Smooth muscle cell of the umbilical artery (primary cell): ENCODE measurements at places on chromosomes 12 and 14. TPM values are rescaled to one million over a fixed set of nuclear protein-coding genes. Genes with fewer than 3 reads are reported as not detected.

The MYF6 gene
- not detected in 2 replicates for total RNA-seq

The C12orf54 gene
- total RNA-seq = not detected in 2 replicates

The ACOT4 gene
- 0.46 and 0.59 TPM in 2 replicates for total RNA-seq

The SLC2A14 gene
- 0.09 TPM in 1 of 2 replicates, not detected in the other for total RNA-seq

The TOMM20L gene
- total RNA-seq = not detected in 2 replicates

The TC2N gene
- under 0.01 and 0.18 TPM in 2 replicates for total RNA-seq

The EGLN3 gene
- total RNA-seq = 1.1 and 1.8 TPM in 2 replicates

The TAS2R46 gene
- total RNA-seq = 1.8 and 4.8 TPM in 2 replicates

The JAG2 gene
- total RNA-seq = 1.5 and 2.6 TPM in 2 replicates

The DMAC2L gene
- total RNA-seq = 5.0 and 8.6 TPM in 2 replicates

The ANAPC7 gene
- 38.3 and 94.9 TPM in 2 replicates for total RNA-seq

The PTCSC3 gene
- not detected in 2 replicates for total RNA-seq

The PYGL gene
- 47.5 and 90.8 TPM in 2 replicates for total RNA-seq

The PRKAB1 gene
- 9.8 and 12.2 TPM in 2 replicates for total RNA-seq

The GPR132 gene
- under 0.01 and 0.05 TPM in 2 replicates for total RNA-seq

The POLE2 gene
- total RNA-seq = 2.4 and 7.8 TPM in 2 replicates

The SLCO1B1 gene
- total RNA-seq = not detected in 2 replicates

The WSB2 gene
- total RNA-seq = 124 and 174 TPM in 2 replicates

The KRT83 gene
- not detected in 2 replicates for total RNA-seq

The GPHN gene
- 7.4 and 12.5 TPM in 2 replicates for total RNA-seq

The AGAP2 gene
- total RNA-seq = 0.23 and 0.30 TPM in 2 replicates

The ASCL1 gene
- total RNA-seq = not detected in 2 replicates

The IFNG-AS1 gene
- total RNA-seq = not detected in 2 replicates

The ZC2HC1C gene
- total RNA-seq = 0.60 and 0.89 TPM in 2 replicates

The XRCC3 gene
- total RNA-seq = 3.3 and 11.4 TPM in 2 replicates

The TAS2R8 gene
- total RNA-seq = not detected in 2 replicates

The RIMBP2 gene
- total RNA-seq = not detected in 2 replicates

The HOXC12 gene
- not detected in 2 replicates for total RNA-seq

The MAP1LC3B2 gene
- 0.59 and 0.60 TPM in 2 replicates for total RNA-seq

The NEDD1 gene
- 27.0 and 45.9 TPM in 2 replicates for total RNA-seq

The A2M gene
- total RNA-seq = under 0.01 TPM in 1 of 2 replicates, not detected in the other

The TAMALIN gene
- 0.28 and 1.5 TPM in 2 replicates for total RNA-seq

The SYNDIG1L gene
- not detected in 2 replicates for total RNA-seq

The TMED8 gene
- total RNA-seq = 13.7 and 14.3 TPM in 2 replicates

The DYNLL1 gene
- 255 and 301 TPM in 2 replicates for total RNA-seq

The SERPINA10 gene
- not detected in 2 replicates for total RNA-seq
